ENCODE measurements at places on chromosomes 13 and 19.

DNA sequence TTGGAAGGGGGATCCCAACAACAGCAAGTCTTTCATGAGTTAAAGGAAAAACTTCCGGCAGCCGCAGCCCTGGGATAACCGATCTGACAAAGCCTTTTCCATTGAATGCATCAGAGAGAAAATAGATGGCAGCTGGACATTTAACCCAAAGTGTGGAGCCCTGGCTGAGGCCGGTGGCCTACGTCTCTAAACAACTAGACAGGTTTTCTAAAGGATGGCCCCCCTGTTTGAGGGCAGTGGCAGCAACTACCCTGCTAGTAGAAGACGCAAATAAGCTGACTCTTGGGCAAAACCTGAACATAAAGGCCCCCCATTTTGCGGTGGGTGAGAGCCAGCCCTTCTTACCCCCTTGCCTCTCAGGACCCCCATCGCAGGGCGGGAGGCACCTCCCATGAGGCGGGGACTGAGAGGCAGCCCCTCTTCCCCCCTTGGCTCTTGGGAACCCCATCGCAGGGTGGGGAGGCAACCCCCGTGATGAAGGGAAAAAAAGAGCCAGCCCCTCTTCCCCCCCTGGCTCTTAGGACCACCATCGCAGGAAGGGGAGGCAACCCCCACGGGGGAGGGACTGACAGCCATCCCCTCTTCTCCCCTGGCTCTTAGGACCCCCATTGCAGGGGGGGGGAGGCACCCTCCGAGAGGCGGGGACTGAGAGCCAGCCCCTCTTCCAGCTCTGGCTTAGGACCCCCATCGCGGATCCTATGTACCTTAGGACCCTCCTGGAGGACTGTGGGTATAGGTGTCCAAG lies 2422.9 kb upstream of the PCDH20 start:
- DNase-seq = no peak

DNA sequence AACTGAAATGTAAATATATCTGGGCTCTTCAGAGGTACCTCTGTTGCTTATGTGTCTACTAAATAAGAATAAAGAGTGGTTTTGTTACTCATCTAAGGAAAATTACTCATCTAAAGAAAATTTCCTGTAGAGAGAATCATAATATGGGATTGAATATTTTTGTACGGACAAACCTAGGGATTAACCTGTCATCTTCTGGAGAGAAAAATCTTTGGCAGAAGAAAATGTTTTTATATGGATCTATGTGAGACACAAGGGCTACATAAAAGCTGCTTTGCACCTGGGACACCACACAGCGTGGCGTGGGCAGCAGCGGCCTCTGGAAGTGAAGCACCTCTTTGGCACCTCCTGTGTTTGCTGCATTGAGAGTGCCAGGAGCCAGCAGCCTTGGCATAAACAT lies 242.9 kb upstream of the DACH1 start:
- DNase-seq = no peak

- DNase-seq = no peak
Observed at GRCh38 chr19:3576696-3577443, 4.1 kb downstream of the HMG20B start.

DNA sequence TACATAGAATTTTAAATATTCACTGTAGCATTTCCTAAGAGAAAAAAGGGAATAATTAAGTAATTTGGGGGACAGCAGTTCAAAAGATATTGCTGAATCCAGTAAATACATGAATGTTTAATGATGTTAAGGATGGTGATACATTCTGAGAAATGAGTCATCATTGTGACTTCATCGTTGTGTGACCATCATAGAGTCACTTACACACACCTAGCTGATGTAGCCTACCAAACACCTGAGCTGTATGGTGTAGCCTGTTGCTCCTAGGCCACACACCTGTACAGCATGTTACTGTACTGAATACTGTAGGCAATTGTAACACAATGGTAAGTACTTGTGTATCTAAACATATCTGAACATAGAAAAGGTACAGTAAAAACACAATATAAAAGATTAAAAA lies 34.8 kb downstream of the ATP7B start:
- DNase-seq = no peak

GRCh38 chr19:10292206-10292788 lies 2.5 kb downstream of the ICAM5 start:
- DNase-seq = peak; percentile 68

GRCh38 chr19:5042556-5042955 lies 73.6 kb downstream of the KDM4B start:
- DNase-seq = no peak

- no peak for DNase-seq
Observed at GRCh38 chr19:11479090-11479897, 1.6 kb downstream of the ELAVL3 start.

GRCh38 chr13:28432816-28433560 lies 61.9 kb downstream of the FLT1 start:
- no peak for DNase-seq

- DNase-seq = peak; percentile 72
Observed at GRCh38 chr19:12194827-12195731, 32.2 kb downstream of the ZNF136 start.

DNA sequence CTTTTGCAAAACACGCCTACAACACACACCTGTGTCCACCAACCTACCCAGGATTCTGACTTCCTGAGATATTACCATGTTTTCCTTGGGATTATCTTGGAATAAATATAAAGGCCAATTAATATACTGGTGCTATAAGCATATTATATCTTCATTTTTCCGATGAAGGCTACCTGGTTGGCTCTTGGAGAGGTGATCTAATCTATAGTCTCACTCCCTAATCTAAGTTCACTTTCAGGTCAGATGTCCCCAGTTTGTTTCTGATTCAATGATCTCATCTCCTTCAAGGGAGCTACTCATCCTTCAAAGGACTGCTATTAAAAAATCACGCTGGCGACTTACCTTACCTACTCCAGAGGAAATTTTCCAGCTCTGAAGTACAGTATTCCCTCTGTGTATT lies 517.5 kb downstream of the KLF5 start:
- no peak for DNase-seq

- DNase-seq = no peak
Observed at GRCh38 chr13:80664950-80665349, 324.0 kb upstream of the SPRY2 start.

GRCh38 chr13:52082601-52083000 lies 46.3 kb downstream of the NEK5 start:
- no peak for DNase-seq

GRCh38 chr13:43089912-43090498 lies 66.6 kb downstream of the DNAJC15 start:
- DNase-seq = no peak

DNA sequence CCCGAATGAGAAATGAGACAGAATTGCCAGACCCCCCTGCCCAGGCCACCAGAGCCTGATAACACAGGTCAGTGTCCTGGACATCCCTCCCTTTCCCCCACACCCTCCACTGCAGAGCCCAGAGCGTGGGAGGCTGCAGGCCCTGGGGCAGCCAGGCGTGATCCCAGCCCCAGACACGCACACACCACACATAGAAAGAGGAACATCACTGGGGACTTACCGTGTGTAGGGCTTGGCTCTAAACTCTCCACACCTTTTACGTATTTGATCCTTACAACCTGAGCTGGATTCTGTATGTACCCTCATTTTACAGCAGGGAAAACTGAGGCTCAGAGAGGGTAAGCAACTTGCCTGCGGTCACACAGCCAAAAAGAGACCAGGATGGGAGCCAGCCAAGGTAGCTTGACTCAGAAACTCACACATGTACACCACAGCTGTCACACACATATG lies 334 bp upstream of the ANGPTL6 start:
- no peak for DNase-seq

DNA sequence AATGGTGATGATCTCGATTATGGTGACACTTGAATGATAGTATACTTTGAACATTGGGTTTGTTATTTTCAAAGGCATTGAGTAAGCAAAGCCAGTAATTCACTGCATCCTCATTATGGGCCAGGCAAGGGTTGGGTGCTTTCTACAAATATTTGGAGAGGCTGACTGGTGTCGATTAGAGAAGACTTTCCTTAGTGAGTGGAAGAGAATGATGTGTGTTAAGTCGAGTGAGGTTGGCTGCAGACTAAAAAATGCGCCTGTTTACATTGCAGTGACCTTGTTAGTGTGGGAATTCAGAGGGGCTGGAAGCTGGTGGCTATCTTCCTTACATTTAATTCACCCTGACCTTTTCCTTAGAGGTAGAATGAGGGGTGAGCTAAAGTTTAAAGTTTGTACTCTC lies 22.4 kb upstream of the RNF113B start:
- DNase-seq = no peak

DNA sequence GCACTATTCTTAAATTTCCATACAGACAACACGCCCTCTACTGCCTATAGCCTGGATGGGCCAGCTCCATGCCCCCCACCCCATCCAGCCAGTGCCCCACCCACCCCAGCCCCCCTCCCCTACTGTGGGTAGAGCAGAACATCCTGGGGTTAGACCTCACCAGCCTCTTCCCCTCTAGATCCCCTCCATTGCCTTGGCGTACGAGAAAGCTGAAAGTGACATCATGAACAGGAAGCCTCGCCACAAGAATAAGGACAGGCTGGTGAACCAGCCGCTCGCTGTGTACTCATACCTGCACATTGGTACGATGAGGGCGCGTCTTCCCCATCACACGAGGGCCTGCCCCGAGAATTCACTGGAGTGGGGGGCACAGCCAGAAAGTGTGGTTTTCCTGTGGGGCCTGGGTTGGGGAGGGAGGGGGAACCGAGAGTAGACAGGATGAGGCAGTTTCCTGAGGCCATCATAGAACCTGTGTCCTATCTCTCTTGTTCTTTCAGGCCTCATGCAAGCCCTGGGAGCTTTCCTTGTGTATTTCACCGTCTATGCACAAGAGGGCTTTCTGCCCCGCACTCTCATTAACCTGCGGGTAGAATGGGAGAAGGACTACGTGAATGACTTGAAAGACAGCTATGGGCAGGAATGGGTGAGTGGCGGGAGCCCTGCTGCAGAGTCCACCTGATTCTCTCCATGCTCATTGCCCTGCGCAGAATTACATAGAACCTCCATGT lies 29.1 kb downstream of the ATP12A start:
- DNase-seq = peak; percentile 41

DNA sequence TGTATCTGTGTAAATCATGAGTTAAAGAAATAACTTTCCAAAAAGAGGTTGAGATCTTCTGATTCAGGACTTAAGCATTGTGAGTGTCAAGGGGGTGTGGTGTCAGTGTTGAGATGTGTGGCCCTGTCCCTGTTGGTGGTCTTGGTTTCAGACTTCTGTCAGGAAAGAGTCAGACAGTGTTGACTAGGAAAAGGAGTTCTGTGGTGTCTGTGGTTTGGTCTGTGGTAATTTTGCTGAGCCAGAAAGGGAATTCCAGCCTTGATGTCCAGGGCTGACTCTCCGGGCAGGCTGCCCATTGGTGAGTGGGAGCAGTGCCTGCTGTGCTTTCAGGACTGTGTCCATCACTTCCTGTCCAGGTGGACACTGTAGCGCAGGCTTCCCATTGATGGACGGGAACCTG lies 39.8 kb upstream of the IGFL4 start:
- no peak for DNase-seq

GRCh38 chr19:21749090-21749489 lies 18.3 kb downstream of the ZNF100 start:
- no peak for DNase-seq

GRCh38 chr13:97849305-97849704 lies 104.2 kb upstream of the IPO5 start:
- DNase-seq = no peak

GRCh38 chr13:78121459-78122348 lies 203.1 kb upstream of the EDNRB start:
- DNase-seq = peak; percentile 25

GRCh38 chr19:29086182-29086581 lies 126.8 kb downstream of the UQCRFS1 start:
- DNase-seq = no peak

DNA sequence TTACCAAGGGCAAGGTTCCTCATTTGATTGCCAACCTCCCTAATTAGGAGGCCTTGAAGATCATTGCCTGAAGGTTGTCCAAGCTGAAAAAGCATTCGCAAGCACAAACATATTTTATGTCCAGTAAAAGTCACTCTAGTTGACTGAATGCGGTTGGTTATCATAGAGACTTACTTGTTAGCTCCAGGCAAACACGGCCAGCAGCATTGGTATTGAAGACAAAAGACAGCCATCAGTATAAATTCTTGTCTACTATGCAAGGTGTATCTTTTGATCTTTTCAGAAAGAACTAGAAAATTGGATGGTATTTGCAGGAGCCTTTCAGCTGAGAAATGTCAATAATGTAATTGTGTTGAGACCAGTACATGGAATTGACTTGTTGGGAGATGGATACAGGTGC lies 129.9 kb downstream of the GPC6 start:
- no peak for DNase-seq

DNA sequence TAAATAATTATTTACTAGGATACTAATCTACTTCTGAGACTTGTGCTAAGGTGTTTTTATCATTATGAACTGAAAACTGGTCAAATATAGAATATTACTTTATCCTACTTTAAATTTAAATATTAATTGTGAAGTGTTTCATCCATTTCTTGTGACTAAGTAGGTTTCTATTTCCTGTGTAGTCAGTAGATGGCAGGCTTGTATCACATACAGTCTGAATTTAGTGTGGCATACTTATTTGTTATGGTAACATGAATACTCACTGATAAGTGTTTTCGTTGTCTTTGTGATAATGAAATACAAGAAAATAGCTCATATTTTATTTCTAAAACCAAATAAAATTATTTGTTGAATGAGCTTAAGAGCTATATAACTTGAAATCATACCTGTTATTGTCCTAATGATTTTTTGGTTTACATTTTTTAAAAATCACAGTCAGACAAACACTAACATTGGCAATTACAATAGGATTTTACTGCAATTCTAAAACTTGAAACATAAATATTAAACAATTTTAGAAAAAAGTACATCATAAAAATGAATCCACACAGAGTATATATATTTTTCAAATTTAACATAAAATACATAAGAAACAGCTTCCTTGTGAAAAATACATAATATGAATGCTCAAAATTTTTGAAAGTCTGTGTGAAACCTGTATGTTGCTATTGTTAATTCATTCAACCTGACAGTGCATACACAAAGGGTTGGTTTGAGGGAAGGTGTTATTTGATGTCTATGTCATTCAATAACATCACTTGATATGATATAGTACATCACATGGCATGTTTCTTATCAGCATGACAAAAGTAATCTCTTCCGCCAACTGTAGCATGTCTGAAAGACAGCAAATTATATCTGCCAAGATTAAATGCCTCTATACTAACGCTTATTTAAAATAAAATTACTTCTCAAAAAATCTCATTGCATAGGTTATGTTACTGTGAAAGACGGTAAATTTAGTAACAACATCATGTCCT lies 904.8 kb upstream of the PCDH20 start:
- DNase-seq = no peak
